ENCODE measurements at places on chromosomes 7 and 10. TPM values are rescaled to one million over a fixed set of nuclear protein-coding genes. Genes with fewer than 3 reads are reported as not detected.

The HYAL4 gene
- total RNA-seq = not detected

The PIK3AP1 gene
- total RNA-seq = 20.2 TPM

The GPR15LG gene
- total RNA-seq = not detected

The PON1 gene
- total RNA-seq = not detected

The ANKRD7 gene
- total RNA-seq = not detected

The RAB19 gene
- total RNA-seq = not detected

The LIPJ gene
- total RNA-seq = not detected

The ASAH2 gene
- 14.0 TPM for total RNA-seq

The CNTNAP2 gene
- total RNA-seq = not detected

The NEUROG3 gene
- total RNA-seq = 2.8 TPM

The FZD8 gene
- 21.3 TPM for total RNA-seq

The HMX2 gene
- total RNA-seq = not detected

The LIPN gene
- not detected for total RNA-seq

The ERV3-1 gene
- 28.6 TPM for total RNA-seq

The GRM8 gene
- total RNA-seq = not detected

The GNAT3 gene
- total RNA-seq = not detected

The NPC1L1 gene
- 2.2 TPM for total RNA-seq

The TMEM176B gene
- 25.2 TPM for total RNA-seq

The GPR26 gene
- not detected for total RNA-seq

The ING3 gene
- 21.2 TPM for total RNA-seq

The GIMAP4 gene
- 29.3 TPM for total RNA-seq

The GRM3 gene
- not detected for total RNA-seq

The AGMO gene
- 0.85 TPM for total RNA-seq

The HHEX gene
- 6.2 TPM for total RNA-seq

The CTBP2 gene
- total RNA-seq = 80.6 TPM

The SLC26A5 gene
- not detected for total RNA-seq

The SCART1 gene
- total RNA-seq = 10.6 TPM

The OPALIN gene
- not detected for total RNA-seq

The TDRD1 gene
- total RNA-seq = not detected

The TMEM140 gene
- 27.6 TPM for total RNA-seq

The LRIT1 gene
- not detected for total RNA-seq

The ICA1 gene
- total RNA-seq = 6.6 TPM

The OLAH gene
- 2.5 TPM for total RNA-seq

The CEP55 gene
- 5.1 TPM for total RNA-seq

The EBLN1 gene
- total RNA-seq = not detected

The IDE gene
- 39.1 TPM for total RNA-seq

The KLF14 gene
- total RNA-seq = not detected

The MALRD1 gene
- total RNA-seq = 0.92 TPM

The AKR1C2 gene
- total RNA-seq = 44.9 TPM

The TRPV6 gene
- not detected for total RNA-seq

The SLC13A1 gene
- not detected for total RNA-seq

The ATOH7 gene
- not detected for total RNA-seq

The DEPP1 gene
- total RNA-seq = 661 TPM

The GBX1 gene
- not detected for total RNA-seq

The CALML5 gene
- not detected for total RNA-seq

The PLA2G12B gene
- not detected for total RNA-seq

The STEAP1B gene
- total RNA-seq = 1.1 TPM

The FAM25A gene
- total RNA-seq = not detected

The TRIM50 gene
- total RNA-seq = 1.5 TPM

All from thoracic aorta (tissue), 2 donors.